ENCODE measurements at places on chromosomes 12 and 14. TPM values are rescaled to one million over a fixed set of nuclear protein-coding genes. Genes with fewer than 3 reads are reported as not detected.
A peak's percentile ranks its signal among the peaks of the same experiment; 100 is the strongest.

The FAR2 gene
- 0.53 TPM for total RNA-seq

DNA sequence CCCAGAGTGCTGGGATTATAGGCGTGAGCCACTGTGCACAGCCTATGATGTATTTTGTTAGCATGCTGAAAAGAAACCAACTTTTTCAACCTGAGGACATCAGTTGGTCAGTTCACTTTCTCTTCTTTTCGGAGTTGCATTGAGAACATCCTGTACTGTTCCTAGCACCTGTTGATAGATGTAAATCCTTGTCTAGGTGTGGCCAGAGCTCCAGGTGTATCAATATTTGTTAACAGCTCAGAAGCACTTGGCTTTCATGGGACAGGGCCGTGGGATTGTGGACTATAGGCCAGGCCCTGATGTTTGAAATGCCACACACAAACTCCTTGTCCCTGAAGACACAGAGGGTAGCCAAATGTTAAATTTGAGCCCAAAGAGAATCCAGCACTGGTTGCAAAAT lies 14.9 kb downstream of the HCAR2 start:
- H3K27me3 ChIP-seq = no peaks in the 10 kb centered on the region
- no peak overlapping the region for H3K27ac ChIP-seq
- no peaks in the 10 kb centered on the region for H3K36me3 ChIP-seq
- peaks cover 3% of the 10 kb centered on the region for H3K4me1 ChIP-seq
- DNase-seq = no peak
- H3K4me3 ChIP-seq = no peak overlapping the region

- H3K36me3 ChIP-seq = no peaks in the 10 kb centered on the region
- H3K4me3 ChIP-seq = no peak overlapping the region
- no peaks in the 10 kb centered on the region for H3K4me1 ChIP-seq
- H3K27ac ChIP-seq = no peak overlapping the region
- DNase-seq = no peak
Observed at GRCh38 chr12:82069931-82070514, 288.2 kb downstream of the CCDC59 start.

The MYBPC1 gene
- total RNA-seq = not detected

The CLEC4A gene
- 0.39 TPM for total RNA-seq

- peaks cover 9% of the 10 kb centered on the region for H3K27me3 ChIP-seq
- H3K27ac ChIP-seq = no peak overlapping the region
- no peaks in the 10 kb centered on the region for H3K36me3 ChIP-seq
- no peak for DNase-seq
Observed at GRCh38 chr14:70203686-70204085, 14.9 kb upstream of the SLC8A3 start.

The PRIMA1 gene
- not detected for total RNA-seq

DNA sequence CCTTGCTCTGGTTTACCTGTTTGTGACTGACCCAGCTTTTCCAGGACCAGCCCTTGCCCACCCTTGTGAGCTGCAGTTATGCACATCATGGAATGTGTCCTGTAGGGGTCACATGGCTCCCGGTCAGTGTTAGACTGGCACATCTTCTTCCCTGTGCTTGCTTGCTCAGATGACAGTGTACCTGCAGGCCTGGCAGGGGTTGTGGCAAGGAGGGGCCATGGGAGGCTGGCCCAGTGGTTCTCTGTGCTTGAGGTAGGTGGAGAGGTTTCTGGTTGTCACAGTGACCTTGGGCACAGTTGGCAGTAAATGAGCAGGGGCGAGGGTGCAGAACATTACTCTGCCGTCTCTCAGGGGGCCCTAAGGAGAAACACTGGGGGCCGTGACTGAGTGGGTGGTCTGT lies 27.6 kb upstream of the RD3L start:
- H3K4me3 ChIP-seq = no peak overlapping the region
- DNase-seq = no peak
- no peaks in the 10 kb centered on the region for H3K36me3 ChIP-seq
- no peak overlapping the region for H3K27ac ChIP-seq
- no peaks in the 10 kb centered on the region for H3K4me1 ChIP-seq

DNA sequence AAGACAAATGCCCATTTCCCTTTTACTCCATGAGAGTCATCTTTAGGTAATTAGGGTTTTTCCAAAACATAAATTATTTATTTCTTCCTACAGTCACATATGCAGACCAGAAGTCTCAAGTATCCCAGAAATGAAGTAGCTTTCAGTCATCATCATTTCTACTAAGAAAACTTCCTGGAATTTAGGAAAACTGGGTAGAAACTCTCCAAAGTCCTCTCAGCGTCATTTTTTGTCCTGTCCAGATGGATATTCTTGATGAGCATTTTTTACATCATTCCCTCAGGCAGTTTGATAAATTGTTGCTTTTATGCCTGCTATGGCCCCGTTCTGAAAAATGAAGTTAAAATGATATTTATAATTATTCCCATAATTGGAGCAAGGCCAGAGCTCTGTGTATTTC lies 93.9 kb upstream of the DCN start:
- no peak for DNase-seq
- H3K36me3 ChIP-seq = no peaks in the 10 kb centered on the region
- no peak overlapping the region for H3K4me3 ChIP-seq
- H3K4me1 ChIP-seq = no peaks in the 10 kb centered on the region

GRCh38 chr12:47779301-47779942 lies 6.4 kb downstream of the SLC48A1 start:
- H3K27me3 ChIP-seq = no peaks in the 10 kb centered on the region
- peaks cover 17% of the 10 kb centered on the region for H3K36me3 ChIP-seq
- H3K4me3 ChIP-seq = no peak overlapping the region
- peak; percentile 98 for DNase-seq
- no peak overlapping the region for H3K27ac ChIP-seq
- H3K4me1 ChIP-seq = peaks cover 27% of the 10 kb centered on the region

DNA sequence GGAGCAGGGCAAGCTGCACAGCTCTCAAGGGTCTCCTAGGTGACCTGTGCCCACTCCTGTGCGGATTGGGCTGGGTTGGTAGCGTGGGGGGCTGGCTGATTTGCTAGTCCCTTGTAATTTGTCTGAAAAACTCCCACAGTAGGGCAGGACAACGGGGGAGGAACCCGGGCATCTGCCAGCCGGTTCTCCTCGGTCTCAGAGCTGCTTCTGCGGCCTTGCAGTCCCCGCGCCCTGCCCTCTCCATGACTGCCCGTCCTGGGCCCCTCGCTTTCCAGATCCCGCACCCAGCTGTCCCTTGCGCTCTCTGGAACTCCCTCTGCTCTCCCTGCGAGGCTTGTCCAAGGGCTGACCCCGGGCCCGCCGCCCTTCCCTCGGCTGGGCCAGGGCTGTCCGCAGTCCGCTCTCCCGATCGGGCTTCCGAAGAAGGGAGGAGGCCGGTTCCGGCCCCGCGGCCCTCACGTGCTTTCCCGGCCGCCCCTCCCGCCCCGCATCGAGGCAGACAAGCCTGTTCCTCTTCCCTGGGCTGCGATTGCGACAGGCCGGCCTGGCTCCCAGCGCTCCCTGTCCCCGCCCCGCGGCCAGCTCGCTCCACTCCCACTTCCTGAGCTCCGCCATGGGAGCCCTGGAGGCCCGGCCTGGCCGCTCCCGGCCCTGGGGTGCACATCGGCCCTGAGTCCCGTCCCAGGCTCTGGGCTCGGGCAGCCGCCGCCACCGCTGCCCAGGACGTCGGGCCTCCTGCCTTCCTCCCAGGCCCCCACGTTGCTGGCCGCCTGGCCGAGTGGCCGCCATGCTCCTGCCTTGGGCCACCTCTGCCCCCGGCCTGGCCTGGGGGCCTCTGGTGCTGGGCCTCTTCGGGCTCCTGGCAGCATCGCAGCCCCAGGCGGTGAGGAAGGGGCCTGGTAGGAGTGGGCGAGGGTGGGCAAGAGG lies at the start of gene LTBR:
TSS of gene LTBR (plus strand) at position 591 of the 927 bp plus-strand sequence. CDS start at position 788, 197 bp downstream.
- H3K27ac ChIP-seq = no peak within 1 kb of the TSS
- no peaks in the 10 kb centered on the region for H3K36me3 ChIP-seq
- peak; percentile 66 for DNase-seq
- peak within 1 kb of the TSS; percentile 35 for H3K4me3 ChIP-seq
- H3K4me1 ChIP-seq = peaks cover 14% of the 10 kb centered on the region

DNA sequence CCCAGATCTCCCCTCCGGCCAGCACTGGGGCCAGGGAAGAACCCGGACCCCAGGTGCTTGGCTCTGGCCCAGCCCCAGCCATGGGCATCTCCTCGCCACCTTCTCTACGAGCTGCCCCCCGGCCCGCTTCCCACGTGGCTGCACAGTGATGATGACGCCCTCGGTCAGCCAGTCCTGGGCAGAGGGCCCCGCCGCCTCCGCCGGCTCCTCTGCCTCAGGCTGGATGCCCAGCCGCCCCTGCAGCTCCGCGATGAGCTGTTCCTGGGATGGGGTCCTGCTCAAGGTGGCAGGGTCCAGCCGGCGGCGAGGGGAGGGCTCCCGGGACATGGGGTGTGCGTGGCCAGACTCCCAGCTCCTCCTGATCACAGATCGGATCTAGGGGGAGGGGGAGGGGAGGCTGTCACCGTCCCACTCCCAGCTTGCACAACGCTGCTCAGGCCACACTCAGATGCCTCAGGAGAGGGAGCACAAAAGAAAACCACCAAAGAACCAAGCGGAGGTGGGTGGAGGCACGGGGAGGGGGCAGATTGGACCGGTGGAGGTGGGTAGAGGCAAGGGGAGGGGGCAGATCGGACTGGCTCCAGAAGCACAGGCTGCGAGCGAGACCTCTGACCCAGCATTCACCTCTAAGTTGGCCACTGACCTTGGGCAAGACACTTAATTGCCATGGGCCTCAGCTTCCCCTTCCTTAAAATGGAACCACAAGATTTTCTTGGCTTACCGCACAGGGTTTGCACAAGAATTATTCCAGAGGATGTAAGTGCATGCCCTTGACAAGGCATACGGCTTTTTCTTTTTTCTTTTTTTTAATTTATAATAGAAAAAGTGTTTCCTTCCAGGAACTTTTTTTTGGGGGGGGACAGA lies 16.1 kb upstream of the RPLP0 start:
- H3K4me3 ChIP-seq = no peak overlapping the region
- H3K4me1 ChIP-seq = no peaks in the 10 kb centered on the region
- peaks cover 95% of the 10 kb centered on the region for H3K36me3 ChIP-seq
- no peaks in the 10 kb centered on the region for H3K27me3 ChIP-seq

DNA sequence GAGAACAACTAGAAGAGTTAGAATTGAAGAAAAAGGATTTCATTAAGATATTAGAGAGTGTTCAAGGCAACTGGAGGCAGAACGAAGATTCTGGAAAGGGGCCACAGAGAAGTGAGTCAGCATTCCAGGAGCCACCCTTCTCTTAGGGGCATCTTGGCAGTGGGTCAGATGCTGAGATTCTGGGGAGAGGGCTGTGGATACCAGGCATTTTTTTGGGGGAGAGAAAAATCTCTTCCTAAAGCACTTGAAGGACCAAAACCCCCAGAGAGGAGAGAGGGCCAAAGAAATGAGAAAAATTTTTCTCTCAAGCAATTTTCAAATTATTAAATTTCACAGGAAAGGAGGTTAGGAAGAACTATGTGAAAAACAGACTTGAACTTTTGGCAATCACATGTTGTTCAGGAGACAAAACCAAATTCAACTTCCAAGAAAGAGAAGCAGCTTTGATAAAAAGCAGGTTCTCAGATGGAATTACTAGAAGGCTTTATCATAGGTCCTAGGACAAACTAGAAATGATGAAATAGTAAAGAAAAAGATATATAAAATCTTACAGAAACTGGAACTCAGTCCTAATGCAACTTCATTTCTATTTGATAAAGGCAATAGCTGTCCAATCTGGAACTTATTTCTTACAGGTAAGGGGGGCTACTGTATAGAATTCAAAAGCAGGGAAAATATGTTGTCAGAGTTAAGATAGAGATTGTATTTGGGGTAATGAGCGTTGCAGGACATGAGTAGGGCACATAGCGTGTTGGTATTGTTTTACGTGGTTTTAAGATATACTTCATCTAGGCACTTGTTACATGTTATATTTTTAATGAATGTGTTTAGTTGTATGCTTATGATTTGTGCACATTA lies 1.1 kb upstream of the CLEC2D start:
- no peaks in the 10 kb centered on the region for H3K27me3 ChIP-seq
- peak overlapping the region; percentile 88 for H3K27ac ChIP-seq
- peak overlapping the region; percentile 72 for H3K4me3 ChIP-seq
- peaks cover 22% of the 10 kb centered on the region for H3K36me3 ChIP-seq
- H3K4me1 ChIP-seq = peaks cover 43% of the 10 kb centered on the region

The NOPCHAP1 gene
- total RNA-seq = 10.1 TPM

The ZNF10 gene
- total RNA-seq = 43.3 TPM

GRCh38 chr14:105195522-105196264 lies 14.6 kb upstream of the NUDT14 start:
- H3K4me1 ChIP-seq = peaks cover 51% of the 10 kb centered on the region
- H3K27ac ChIP-seq = no peak overlapping the region
- DNase-seq = no peak
- H3K4me3 ChIP-seq = no peak overlapping the region

The GUCY2C gene
- not detected for total RNA-seq

GRCh38 chr14:72546344-72547016 lies 347.4 kb downstream of the DPF3 start:
- no peak for DNase-seq
- no peaks in the 10 kb centered on the region for H3K36me3 ChIP-seq
- H3K27ac ChIP-seq = no peak overlapping the region
- no peak overlapping the region for H3K4me3 ChIP-seq
